Thoracic aorta (tissue), 2 donors: ENCODE measurements at places on chromosomes 7 and 10.
A peak's percentile ranks its signal among the peaks of the same experiment; 100 is the strongest.

GRCh38 chr10:88226071-88226659 lies 357.0 kb downstream of the RNLS start:
- peak overlapping the region; percentile 29 for H3K27ac ChIP-seq
- H3K4me3 ChIP-seq = no peak overlapping the region
- DNase-seq = no peak
- H3K4me1 ChIP-seq = no peaks in the 10 kb centered on the region

DNA sequence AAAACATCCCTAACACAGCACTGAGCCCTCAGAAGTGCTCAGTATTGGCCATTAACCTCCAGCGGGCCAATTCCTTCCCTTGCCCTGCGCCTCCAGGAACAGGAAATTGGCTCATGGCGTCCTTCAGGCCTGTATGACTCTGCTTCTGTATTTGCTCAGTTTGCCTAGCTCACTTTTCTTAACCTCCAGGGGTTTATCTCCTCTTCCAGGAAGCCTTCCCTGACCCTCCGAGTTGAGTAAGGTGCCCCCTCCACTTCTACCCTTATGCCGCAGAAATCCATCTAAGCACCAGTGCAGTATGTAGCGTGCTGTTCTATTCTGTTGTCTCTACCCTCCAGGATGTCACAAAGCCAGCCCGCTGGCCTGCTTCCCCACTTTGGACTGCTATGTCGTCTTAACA lies 1.1 kb upstream of the SFXN4 start:
- H3K36me3 ChIP-seq = peaks cover 26% of the 10 kb centered on the region
- H3K27ac ChIP-seq = peak overlapping the region; percentile 90
- peaks cover 20% of the 10 kb centered on the region for H3K4me1 ChIP-seq
- no peak overlapping the region for H3K4me3 ChIP-seq
- DNase-seq = no peak

- H3K4me3 ChIP-seq = no peak overlapping the region
- peaks cover 5% of the 10 kb centered on the region for H3K36me3 ChIP-seq
- no peak overlapping the region for H3K27ac ChIP-seq
Observed at GRCh38 chr10:95861386-95861785, 46.4 kb upstream of the CC2D2B start.

DNA sequence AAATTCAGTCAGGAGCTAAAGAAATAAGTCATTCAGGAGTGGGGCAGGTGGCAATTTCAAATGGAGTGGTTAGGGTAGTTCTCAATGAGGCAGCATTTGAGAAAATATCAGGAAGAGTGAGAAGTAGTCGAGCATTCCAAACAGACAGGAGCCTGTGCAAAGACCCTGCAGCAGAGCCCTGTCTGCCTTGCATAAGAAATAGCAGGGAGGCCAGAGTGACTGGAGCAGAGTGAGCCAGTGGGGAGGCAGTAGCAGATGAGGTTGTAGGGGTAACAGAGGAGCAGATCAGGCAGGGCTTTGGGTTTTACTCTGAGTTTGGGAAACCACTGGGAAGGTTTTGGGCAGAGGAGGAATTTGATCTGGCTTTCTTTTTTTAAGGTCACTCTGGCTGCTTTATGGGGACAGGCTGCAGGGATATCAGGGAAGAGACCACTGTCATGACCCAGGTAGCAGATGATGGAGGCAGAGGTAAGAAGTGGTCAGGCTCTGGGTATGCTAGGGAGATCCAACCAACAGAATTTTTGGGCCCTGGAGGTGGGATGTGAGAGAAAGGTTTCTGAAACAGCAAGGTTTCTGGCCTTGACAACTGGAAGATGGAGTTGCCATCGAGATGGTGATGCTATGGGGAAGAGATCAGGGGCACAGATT lies 1.3 kb upstream of the BLVRA start:
- H3K4me1 ChIP-seq = peaks cover 13% of the 10 kb centered on the region
- DNase-seq = no peak
- H3K27ac ChIP-seq = no peak overlapping the region
- H3K36me3 ChIP-seq = no peaks in the 10 kb centered on the region

DNA sequence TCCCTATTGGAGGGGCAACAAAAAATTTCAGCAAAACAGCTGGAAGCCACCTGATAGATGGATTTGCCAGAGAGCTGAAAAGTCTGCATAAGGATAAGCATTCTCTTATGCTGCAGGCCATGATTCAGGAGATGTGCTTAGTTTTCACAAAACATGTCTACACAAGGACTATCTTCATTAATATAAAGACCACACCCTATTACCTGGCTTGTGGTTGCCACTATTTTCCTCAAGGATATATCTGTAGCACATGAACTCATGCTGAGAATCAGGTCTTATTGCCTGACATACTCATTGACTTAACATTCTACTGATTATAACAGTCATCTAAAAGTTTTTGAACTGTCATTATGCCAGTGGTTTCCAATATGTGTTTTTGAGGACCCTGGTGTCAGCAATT lies 7.1 kb upstream of the COL17A1 start:
- H3K27me3 ChIP-seq = no peaks in the 10 kb centered on the region
- H3K4me1 ChIP-seq = no peaks in the 10 kb centered on the region
- H3K36me3 ChIP-seq = no peaks in the 10 kb centered on the region
- H3K27ac ChIP-seq = no peak overlapping the region
- no peak overlapping the region for H3K4me3 ChIP-seq

DNA sequence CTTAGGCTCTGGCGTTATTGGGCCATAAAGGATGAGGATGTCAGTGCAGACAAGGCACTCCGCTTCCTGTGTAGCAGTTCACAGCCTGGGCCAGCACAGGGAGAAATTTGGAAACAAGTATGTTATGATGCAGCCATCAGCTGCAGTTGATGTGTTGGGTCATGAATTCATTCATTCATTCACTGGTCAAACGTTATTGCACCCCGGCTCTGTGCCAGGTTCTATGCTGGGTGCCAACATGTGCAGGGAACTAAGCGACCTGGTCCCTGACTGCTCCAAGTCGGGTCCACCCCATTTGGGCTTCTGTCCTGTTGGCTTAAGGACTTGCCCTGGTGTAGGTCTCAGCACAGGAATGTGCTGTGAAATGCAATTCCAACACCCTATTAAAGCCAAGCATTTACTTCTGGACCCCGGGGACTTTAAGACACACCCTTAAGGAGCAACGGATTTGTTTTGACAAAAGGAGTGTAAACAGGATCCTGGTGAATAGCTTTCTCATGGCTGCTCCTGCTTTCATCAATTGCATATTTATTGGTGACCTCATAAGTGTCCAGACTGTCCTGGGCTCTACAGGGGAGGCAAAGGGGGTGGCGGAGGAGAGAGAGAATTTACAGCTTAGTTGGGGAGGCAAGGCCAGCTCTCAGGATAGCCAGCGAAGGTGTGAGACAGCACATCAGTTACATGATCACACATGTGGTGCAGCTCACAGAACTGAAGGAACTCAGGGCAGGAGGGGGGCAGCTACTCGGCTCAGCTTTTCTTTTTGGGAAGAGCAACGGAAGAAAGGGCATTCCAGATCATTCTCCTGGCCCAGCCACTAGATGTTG lies 158.6 kb downstream of the GRK5 start:
- no peaks in the 10 kb centered on the region for H3K36me3 ChIP-seq
- no peak for DNase-seq
- H3K4me1 ChIP-seq = peaks cover 42% of the 10 kb centered on the region
- no peak overlapping the region for H3K27ac ChIP-seq

GRCh38 chr10:6162589-6163356 lies 40.0 kb upstream of the PFKFB3 start:
- no peak for DNase-seq
- H3K36me3 ChIP-seq = peaks cover 4% of the 10 kb centered on the region
- peak overlapping the region; percentile 91 for H3K4me3 ChIP-seq
- H3K4me1 ChIP-seq = peaks cover 9% of the 10 kb centered on the region

GRCh38 chr10:109327266-109327665 lies 596.0 kb downstream of the XPNPEP1 start:
- no peaks in the 10 kb centered on the region for H3K4me1 ChIP-seq
- H3K36me3 ChIP-seq = no peaks in the 10 kb centered on the region
- H3K4me3 ChIP-seq = no peak overlapping the region
- no peak overlapping the region for H3K27ac ChIP-seq
- no peaks in the 10 kb centered on the region for H3K27me3 ChIP-seq

DNA sequence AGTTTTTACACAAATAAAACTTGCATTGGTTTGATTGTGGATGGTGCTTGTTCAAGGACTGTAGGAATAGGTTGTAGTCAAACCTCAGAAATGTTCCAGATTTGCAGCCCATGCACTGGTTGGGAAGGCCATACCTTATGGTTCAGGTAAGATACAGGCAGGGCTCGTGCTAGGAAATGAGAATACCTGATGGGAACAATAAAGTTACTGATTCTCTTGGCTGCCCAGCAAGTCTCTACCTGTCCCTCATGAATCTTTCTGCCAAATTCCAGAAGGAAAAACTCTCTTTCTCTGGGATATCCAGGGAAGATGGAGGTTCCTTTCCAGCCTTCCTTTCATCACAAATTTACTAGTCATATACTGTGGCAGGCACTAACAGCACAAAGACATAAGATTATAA lies 53.8 kb downstream of the TFAM start:
- no peak overlapping the region for H3K4me3 ChIP-seq
- H3K27ac ChIP-seq = no peak overlapping the region
- no peaks in the 10 kb centered on the region for H3K27me3 ChIP-seq
- no peak for DNase-seq
- peaks cover 17% of the 10 kb centered on the region for H3K4me1 ChIP-seq

DNA sequence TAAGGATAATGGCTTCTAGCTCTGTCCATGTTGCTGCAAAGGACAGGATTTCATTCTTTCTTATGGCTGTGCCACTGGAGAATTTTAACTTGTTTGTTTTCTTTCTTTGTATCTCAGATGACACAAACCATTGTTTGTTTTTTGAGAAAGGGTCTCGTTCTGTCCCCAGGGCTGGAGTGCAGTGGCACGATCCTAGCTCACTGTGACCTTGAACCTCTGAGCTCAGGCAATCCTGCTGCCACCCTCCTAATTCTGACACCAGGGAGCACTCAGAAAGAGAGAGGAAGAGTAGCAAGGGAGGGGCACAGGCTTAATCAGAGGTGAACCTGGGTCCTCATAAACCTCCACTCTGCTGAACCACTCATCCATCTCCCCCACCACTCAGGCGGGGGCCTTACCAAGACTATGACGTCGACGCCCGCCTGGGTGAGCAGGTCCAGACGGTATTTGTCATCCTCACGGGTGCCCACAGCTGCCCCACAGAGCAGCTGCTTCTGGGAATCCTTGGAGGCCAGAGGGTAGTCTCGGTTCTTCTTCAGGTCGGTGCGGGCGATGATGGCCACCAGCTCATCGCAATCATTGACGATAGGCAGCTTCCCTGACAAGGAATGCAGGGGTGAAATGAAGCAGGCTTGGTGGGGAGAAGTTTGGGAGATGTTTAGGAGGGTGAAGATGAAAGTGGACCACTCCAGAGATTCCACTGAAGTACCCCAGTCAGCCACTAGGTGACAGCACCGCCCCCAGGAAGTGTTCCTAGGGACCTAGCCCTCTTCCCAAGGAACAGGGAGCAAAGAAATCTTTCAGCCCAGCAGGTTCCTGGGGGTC lies 11.6 kb downstream of the IMPDH1 start:
- peaks cover 61% of the 10 kb centered on the region for H3K36me3 ChIP-seq
- DNase-seq = no peak
- no peaks in the 10 kb centered on the region for H3K4me1 ChIP-seq
- H3K27ac ChIP-seq = no peak overlapping the region
- no peak overlapping the region for H3K4me3 ChIP-seq
- H3K27me3 ChIP-seq = no peaks in the 10 kb centered on the region

DNA sequence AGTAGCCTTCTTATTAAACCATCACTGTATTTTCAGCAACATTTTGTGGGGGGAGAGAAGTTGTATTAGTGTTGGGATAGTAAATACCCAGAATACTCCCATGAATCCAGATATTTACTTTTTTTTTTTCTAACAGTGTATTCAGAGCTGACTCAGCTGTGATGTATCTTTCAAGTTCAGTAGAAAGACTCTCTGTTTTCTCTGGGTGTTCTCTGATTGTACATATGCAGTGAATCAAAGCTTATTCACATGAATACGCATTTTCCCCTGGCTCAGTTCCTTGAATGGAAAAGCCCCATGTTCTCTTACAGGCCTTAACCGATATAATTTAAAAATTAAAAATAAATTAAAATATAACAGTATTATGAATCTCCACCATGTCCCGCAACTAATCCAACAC lies 1.3 kb downstream of the TFPI2 start:
- no peak for DNase-seq
- H3K36me3 ChIP-seq = no peaks in the 10 kb centered on the region
- H3K4me3 ChIP-seq = no peak overlapping the region
- no peak overlapping the region for H3K27ac ChIP-seq

- H3K4me1 ChIP-seq = no peaks in the 10 kb centered on the region
- no peak overlapping the region for H3K27ac ChIP-seq
- no peak for DNase-seq
- H3K4me3 ChIP-seq = no peak overlapping the region
Observed at GRCh38 chr7:105920766-105921165, 42.3 kb upstream of the CDHR3 start.

DNA sequence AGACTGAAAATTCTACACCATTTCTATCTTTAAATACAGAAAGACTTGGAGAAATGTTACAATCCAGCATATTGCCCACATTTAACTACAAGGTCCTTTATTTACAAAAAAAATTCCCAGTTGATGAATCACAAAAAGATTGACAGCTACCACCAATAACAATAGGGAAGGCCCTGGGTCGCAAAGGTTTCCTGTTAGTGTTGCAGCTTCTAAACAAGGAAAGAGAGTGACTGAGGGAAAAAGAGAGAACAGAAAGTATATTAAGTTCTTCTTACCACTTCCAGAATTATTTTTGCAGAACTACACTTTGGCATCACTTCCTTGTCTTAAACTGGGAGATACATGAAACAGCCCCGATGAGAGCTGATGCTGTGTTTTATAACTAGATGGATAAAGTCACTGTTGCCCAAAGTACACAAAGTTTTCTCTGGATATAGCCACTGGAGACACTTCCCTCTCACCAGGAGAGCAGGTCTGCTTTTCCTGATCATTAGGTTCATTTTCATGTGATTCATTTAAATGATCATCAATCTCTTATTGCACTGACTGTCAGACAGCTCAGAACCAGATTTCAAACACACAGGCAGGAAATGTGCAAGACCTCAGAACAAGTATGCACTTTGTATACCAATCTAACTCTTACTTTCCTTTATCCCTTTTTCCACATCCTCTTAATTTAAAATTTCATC lies 57.0 kb downstream of the SHTN1 start:
- no peaks in the 10 kb centered on the region for H3K4me1 ChIP-seq
- no peaks in the 10 kb centered on the region for H3K36me3 ChIP-seq
- H3K4me3 ChIP-seq = no peak overlapping the region
- no peak overlapping the region for H3K27ac ChIP-seq
- DNase-seq = no peak
- H3K27me3 ChIP-seq = no peaks in the 10 kb centered on the region
